ENCODE measurements at places on chromosomes 6 and 20.

DNA sequence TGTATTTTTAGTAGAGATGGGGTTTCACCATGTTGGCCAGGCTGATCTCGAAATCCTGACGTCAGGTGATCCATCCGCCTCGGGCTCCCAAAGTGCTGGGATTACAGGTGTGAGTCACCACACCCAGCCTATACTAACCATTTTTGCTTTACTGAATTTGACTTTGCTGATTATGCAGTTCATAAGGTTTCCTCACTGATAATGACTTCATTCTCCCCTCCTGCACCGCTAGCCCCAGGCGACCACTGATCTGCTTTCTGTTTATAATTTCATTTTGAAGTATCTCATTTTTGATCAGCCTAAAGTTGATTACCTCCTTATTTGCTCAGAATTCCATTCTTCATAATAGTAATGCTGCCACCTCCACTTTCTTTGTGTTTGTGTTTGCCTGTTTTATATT lies 48.7 kb upstream of the FAM83D start:
- no peak for DNase-seq

DNA sequence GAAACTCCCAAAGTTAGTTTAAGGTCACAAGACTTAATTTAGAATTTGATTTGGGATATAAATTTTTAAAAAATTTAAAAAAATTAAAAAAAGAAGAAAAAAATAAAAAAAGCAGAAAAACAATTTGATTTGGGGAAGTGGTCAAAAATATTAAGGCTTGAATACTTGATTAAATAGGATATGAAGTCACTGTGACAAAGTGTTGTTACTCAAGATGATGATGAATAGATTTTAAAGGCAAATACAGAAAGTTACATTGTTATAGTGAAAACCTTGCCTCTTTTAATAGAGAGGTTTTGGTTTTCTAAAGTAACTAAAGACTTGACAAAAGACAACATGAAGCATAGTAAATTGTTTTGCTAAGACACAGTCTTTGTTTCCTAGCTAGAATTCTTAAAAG lies 7.2 kb downstream of the CST9 start:
- no peak for DNase-seq

GRCh38 chr6:156752666-156753301 lies 24.4 kb upstream of the ARID1B start:
- DNase-seq = no peak

GRCh38 chr6:17278289-17279063 lies 2.7 kb upstream of the RBM24 start:
- peak; percentile 58 for DNase-seq

- no peak for DNase-seq
These were observed 621.9 kb upstream of the CITED2 start for GRCh38 chr6:139996253-139996834.

DNA sequence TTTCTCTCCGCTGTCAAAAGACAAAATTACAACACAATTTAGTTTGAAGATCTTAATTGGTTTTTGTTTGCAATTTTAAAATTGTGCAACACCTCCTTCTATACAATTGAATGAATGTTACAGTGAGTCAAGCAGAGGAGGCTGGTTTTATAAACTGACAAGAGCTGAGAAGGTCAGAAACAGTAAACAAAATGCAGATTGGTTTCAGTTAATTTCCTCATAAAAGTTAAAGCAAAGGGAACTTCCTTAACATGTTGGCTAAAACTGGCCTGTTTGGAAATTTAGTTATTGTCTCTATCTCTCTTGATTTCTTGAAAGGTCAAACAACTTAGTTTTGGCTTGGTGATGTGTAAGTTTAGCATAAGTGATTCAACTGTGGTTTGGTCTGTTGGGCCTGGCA lies 22.2 kb downstream of the KHDC1L start:
- DNase-seq = no peak

GRCh38 chr20:1391640-1392442 lies 1.0 kb downstream of the FKBP1A start:
- no peak for DNase-seq

- no peak for DNase-seq
These were observed 236.2 kb downstream of the GRM1 start for GRCh38 chr6:146265056-146265455.

GRCh38 chr20:35600993-35601973 lies 14.3 kb upstream of the SPAG4 start:
- DNase-seq = peak; percentile 65

- DNase-seq = no peak
These were observed 139.1 kb downstream of the AGPAT4 start for GRCh38 chr6:161134550-161135298.

DNA sequence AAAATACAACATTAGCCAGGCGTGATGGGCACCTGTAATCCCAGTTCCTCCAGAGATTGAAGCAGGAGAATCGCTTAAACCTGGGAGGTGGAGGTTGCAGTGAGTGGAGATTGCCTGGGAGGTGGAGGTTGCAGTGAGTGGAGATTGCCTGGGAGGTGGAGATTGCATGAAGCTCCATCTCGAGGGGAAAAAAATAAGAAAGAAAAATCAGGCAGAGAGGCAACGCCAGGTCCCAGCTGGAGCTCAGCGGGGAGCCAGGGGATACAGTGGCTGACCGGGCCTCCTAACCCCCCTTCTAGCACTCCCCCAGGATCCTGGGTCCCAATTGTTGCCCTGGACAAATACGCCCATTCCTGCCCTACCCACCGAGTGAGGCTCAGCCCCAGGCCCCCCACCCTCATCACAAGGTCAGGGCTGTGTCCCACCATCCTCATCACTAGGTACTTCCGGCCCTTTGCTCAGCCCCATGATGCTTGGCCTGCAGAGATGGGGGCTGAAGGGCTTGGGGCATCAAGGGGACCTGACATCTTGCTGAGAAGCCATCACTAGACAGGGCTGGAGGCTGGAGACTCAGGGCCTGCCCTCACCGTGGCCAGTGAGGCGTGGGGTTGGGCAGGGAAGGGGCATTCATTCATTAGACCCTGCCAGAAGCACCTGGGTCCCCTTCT lies 1.9 kb downstream of the OGFR start:
- no peak for DNase-seq

DNA sequence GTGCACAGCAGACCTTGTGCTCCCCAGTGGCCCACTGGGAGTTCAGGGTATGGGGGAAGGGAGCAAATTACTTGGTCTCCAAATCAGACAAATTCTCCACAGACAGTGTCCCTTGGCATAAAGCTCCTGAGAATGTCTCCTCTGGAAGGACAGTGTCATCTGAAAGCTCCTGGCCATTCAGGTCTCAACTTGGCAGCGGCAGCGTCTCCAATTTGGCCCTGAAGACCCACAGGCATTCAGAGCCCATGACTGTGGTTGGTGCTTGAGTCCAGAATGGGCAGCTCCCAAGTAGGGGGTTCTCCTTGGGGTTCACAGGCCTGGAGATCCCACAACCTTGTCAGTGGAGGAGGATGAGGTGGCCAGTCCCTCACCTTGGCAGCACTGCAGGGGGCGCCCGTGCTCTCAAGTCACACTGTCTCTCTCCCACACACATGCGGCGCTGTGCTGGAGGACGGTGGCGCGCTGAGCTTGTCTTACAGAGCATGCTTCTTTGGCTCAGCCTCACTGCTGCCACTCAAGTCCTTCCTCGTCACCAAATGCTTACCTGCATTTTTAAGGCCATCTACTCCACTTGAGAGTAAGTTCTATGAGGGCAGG lies 20.7 kb downstream of the DYNLRB1 start:
- DNase-seq = no peak

DNA sequence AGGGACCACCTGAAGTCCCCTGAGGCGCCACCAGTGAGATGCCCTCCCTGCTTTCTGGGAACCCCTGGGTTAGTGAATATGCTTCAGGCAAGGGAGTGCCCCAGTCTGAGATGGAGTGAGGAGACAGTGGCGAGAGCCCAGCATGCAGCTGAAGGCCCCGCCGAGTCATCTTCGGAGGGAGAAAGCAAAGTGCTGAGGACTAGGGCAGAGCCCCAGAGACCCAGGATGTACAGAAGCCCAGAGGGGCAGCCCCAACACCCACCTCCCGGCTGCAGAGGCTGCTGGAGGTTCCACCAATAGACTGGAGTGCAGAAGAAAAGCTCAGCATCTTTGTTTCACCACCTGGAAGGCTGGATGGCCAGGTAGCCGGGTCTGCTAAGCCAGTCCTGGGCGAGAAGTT lies 14.1 kb downstream of the ANKRD60 start:
- DNase-seq = no peak

- no peak for DNase-seq
These were observed 121.1 kb downstream of the PLEKHG1 start for GRCh38 chr6:150720774-150721233.

DNA sequence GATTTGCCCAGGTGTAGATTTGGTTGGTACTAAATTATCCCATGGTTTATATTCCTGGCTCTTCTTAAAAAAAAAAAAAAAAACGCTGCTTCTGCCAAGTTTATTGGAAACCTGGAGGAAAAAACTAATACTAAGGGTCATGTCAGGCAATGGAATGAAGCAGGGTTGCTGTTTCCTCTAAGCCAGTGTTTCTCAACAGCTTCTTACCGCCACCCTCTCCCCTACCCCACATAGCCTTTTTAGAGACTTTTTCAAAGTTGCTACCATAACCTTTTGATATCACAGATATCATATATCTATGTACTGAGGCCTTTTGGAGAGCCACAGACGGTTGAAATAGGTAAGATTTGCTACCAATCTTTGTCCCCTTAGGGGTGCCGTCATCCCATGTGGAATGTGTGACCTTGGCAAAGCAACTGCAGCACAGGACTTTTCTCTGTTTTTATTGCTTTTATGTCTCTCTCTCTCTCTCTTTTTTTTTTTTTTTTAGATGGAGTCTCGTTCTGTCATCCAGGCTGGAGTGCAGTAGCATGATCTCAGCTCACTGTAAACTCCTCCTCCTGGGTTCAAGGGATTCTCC lies 35.0 kb downstream of the SYTL3 start:
- DNase-seq = no peak

- no peak for DNase-seq
These were observed 68.1 kb downstream of the PREX1 start for GRCh38 chr20:48759631-48760245.

DNA sequence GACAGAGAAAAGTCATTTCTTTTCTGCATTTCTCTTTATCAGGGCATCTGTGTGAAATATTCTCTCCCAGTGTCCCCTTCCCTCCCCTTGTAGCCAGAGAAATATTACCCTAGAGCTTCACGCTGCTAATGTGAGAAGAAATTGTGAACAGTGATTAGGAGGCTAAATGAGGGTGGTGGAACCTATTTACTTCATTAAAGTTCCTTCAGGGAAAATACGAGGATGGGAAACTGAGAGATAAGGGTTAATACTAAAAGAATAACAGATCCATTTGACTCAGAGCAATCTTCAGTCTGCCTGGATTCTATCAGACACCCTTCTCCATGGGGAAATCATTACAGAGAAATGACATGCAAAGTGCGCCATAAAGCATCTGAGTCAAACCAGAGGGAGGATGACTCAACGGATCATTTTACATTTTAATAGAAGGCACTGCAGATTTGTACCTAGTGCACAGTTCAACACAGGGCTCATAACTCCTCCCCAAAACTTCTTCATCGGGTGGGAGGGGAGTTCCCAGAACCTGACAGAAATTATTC lies 131.3 kb downstream of the GJA10 start:
- peak; percentile 85 for DNase-seq

DNA sequence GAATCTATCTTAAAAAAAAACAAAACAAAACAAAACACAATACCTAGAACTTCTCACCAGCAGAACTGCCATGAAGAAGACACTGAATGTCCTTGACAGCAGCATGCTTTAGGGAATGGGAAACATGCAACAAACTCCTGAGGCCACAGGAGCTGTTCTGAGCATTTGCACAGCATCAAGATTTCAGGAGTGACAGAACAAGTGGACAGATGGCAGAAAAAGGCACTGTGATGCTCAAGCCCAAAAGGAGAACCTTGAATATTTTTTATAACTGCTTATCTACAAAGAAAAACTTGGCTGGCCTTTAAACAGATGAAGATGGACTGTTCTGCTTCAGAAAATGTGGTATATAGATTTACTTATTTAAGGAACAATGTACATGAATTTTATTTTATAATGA lies 158.9 kb downstream of the RALGAPA2 start:
- DNase-seq = no peak

- DNase-seq = no peak
These were observed 59.4 kb upstream of the PTGIS start for GRCh38 chr20:49627329-49627761.

DNA sequence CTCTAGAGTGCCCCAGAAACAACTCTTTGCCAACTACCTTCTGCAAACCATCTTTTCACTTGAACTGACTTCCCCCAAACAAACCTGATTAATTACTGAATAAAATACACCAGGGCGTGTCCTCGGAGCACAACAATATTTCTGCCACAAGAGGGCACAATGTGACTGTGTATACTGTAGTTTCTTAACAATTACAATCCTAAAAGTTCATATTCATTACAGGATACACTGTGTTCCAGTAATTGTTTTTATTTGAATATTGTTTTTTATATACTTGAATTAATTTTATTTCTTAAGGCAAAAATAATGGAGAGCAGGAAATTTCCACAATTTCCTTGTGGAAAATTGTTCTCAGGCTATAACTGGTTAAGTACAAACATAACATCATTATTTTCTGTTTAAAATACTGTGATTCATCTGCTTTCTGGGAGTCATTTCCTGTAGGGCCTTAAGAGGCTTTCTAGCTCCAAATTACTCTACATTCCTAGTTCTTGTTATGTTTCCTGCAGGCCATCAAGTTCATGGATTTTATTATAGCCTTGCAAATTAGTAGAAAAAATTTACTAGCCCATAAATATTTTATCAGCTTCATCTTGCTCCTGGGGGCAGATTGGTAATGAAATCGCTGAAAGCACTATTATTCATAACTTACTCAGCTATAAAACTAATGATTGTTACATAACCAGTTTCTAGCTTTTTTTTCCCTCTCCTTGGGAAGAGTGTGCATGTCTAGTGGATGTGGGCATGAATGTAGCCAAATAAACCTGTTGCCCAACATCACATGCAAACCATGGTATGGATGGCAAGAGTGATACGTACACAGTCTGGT lies 51.9 kb upstream of the SLC22A16 start:
- DNase-seq = peak; percentile 83

- DNase-seq = no peak
These were observed 156.5 kb downstream of the TMEM242 start for GRCh38 chr6:157166784-157167183.

- DNase-seq = no peak
These were observed 21.6 kb downstream of the L3MBTL1 start for GRCh38 chr20:43529051-43529450.

GRCh38 chr6:55918639-55919038 lies 43.2 kb upstream of the BMP5 start:
- peak; percentile 10 for DNase-seq

- peak; percentile 14 for DNase-seq
These were observed 148.1 kb downstream of the CEBPB start for GRCh38 chr20:50338479-50339391.

- peak; percentile 63 for DNase-seq
These were observed 13.5 kb upstream of the KCNK16 start for GRCh38 chr6:39335780-39336545.

DNA sequence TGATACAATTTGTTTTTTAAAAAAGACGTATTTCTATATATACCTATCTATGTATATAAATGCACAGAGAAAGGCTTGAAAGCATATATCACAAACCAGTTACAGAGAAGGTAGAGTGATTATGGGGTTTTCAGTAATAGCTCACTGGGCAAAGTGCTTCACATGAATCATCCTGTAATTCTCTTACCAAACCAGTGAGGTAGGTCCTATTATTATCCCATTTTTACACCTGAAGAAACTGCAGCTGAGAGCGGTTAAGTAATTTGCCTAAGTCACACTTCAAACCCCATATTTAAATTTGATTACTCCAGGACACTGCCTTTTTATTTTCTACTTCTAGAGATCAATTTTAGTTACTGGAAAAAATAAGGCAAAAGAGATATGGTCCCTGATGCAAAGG lies 4.4 kb downstream of the GSS start:
- no peak for DNase-seq

GRCh38 chr20:325889-326644 lies 715 bp downstream of the SOX12 start:
- peak; percentile 29 for DNase-seq

All from AG08395 (cell line).